ENCODE measurements at places on chromosomes 3 and 15.

DNA sequence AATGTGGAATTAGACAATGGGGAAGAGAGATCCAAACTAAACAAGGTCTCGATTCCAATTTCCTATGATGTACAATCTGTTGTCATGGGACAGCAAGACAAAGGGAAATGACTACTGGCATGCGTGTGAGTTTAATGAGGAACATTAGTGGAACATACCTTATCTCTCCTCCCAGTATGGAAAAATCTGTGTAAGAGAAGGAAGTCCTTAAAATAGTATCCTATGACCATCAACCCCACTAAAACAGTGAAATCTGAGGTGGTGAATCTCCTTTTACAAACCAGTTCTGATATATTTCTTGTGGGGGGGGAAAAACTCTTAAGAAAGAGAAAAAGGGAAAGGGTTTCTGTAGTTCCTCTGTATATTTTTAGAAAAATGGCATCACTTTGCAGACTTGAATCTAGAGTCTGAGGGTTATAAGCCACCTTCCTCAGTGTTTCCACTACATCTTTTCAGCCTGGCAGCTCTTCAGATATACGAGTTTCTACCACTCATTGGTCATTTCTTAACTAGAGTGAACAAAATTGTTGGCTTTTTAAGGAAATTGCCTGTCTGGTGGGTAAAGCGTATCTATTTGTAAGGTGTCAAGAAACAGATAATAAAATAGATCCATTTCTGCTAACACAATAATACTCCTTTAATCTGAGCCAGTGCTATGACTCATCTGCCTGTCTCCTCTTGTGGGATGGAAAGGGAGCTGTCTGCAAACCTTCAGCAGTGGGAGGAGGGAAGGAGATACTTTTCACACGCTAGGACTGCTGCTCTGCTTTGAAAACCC, 3.0 kb upstream of the TNFAIP8L3 start:
- no peak for DNase-seq

GRCh38 chr15:57201578-57201977, 174.7 kb upstream of the CGNL1 start:
- DNase-seq: no peak

GRCh38 chr15:59174835-59175831, 31.5 kb upstream of the LDHAL6B start:
- DNase-seq: peak; percentile 44

GRCh38 chr3:51982352-51982837, 940 bp upstream of the ACY1 start:
- DNase-seq: no peak

DNA sequence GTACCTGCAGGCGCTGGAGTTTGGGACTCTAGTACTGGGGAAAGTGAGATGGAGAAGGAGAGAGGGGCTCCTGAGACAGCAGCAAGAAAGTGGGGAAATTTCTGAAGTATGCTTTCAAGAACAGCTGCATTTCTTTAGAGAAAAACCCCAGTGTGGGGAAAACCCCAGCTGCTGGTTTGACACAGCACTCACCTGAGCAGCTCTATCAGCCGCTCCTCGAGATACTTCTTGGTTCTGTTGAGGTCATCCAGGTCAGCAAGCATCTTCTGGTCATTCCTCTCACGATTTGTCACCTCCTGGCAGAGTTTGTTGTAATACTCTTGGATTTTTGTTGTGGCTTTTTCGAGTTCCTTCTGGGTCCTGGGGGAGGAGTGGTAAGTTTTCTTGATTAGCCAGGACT, 18.8 kb downstream of the CXCR6 start:
- DNase-seq: no peak

GRCh38 chr15:76991741-76992645, 2.9 kb upstream of the PSTPIP1 start:
- DNase-seq: no peak

DNA sequence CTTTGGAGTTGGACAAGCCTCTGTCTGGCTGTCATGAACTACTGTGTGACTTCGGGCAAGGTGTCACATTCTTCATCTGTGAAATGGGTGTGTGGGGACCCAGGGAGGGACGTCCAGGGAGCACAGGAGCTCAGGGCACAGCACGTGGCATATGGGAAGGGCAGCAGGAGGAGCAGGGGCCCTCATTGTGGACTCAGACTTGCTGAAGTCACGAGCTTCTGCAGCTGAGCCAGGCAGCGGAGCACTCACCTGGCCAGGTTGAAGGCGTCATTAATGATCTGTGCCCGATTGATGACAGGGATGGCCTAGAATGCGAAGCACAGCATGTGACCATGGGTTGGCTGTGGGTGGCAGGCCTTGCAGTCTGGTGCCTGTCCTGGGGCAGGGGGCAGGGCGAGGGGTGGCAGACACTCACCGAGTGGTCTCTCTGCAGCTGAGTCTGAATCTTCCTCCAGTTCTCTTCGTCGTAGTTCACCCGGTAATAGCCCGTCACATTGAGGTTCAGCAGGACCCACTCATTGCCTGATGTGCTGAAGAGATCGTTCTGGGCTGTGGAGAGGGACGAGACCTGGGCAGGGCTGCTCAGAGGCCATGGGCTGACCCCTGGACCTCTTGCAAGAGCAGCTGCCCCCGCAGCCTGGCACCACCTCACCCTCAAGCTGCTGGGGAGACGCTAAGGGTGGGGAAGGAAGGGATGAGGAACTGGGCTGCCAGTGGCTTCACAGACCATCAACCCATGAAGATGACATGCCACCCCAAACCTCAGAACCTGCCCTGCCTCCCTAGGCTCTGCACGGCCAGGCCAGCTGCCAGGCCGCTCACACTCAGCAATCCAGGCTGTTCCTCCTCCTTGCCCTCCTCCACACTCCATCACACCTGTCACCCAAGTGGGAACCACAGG, 15.4 kb downstream of the ANPEP start:
- DNase-seq: no peak

DNA sequence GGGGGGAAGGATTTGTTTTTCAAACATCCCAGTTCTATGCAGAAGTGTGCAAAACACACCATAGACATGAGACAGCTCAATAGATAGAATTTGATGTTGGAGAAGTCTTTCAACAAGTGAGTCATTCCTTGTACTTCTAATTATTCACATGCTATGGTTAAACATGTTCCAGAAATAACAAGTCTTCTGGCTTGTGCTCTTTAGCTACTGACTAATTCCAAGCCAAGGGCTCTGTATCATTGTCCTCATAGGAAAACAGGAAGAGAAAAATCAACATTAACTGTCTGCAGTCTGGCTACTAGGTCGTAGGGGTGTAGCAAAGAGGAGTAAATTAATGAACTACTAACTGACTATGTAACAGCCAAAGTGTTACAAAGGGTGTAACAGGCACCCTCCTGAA, 25.8 kb downstream of the LDHAL6B start:
- no peak for DNase-seq

- peak; percentile 53 for DNase-seq
These were observed 15.8 kb upstream of the KCNMB3 start for GRCh38 chr3:179266701-179267211.

DNA sequence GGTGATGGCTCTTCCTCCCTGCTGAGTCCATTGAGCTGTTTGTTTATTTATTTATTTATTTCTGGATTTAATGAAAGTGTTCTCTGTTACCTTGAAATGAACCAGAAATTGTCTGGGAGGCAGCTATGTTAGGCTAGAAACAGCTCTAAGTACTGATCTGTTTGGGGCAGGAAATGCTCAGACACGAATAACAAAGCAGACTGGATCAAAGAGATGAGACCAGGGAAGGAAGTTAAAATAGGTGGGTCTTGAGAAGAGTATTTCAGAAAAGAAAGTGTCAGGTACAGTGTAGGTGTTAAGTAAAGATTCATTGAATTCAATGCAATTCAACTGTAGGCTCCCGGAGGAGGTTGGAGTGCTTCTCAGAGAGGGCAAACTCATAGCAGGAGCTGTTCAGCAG, 173.3 kb downstream of the IL20RB start:
- no peak for DNase-seq

- no peak for DNase-seq
These were observed 533 bp upstream of the SMAD3 start for GRCh38 chr15:67064607-67065530.

DNA sequence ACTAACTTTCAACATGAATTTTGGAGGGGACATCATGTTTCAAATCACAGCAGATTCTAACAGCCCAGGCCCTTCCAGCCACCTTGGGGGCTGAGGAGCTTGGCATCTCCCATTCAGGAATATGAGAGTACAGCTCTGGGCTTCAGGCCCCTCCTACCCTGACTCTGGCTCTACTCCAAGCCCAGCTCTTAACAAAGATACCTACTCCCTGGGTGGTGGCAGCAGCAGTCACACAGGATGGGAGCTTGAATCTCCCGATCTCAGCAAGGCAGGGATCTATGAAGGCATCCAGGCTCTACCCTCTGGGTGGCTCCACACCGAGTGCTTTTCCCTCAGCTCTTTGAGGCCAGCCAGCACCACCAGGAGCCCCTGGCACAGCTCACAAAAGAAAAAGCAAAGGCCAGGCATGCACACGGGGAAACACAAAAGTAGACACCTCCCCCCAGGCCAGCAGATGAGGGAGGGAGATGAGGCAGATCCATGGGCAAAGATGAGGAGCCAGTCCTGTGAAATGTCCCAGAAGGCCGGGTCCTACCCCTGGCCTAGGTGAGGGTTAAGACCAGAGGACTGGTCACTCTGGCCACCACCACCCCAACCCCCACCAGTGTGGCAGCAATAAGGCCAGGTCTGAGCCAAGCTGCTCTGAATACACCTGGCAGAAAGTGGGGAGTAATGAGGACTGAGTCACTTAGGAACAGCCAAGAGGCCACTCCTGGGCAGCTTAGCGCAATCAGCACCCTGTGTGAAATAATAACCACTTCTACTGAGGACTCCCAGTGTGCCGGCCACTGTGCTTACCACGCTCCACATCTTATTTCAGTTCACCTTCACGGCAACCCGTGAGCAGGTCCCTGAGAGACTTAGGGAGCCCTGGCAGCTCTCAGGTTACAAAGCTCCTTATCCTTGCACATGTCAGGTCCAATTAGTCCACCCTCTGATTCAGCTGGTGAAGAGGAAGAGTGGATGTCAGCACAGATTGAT, 24.3 kb downstream of the PLA2G4F start:
- DNase-seq: no peak

GRCh38 chr3:189490749-189491148, 140.4 kb upstream of the TP63 start:
- DNase-seq: no peak

DNA sequence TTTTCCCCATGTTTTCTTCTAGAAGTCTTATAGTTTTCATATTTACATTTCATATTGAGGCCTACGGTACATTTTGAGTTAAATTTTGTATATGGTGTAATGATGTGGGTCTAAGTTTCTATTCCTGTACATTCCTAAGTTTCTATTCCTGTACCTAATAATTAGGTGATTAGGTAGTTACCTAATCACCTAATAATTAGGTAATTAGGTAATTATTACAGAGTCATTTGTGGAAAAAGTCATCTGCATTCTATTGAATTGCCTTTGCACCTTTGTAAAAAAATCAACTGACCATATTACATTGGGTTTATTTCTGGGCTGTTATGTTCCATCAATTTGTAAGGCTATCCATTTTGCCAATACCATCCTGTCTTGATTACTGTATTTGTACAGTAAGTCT, 37.1 kb downstream of the MAP4 start:
- no peak for DNase-seq

DNA sequence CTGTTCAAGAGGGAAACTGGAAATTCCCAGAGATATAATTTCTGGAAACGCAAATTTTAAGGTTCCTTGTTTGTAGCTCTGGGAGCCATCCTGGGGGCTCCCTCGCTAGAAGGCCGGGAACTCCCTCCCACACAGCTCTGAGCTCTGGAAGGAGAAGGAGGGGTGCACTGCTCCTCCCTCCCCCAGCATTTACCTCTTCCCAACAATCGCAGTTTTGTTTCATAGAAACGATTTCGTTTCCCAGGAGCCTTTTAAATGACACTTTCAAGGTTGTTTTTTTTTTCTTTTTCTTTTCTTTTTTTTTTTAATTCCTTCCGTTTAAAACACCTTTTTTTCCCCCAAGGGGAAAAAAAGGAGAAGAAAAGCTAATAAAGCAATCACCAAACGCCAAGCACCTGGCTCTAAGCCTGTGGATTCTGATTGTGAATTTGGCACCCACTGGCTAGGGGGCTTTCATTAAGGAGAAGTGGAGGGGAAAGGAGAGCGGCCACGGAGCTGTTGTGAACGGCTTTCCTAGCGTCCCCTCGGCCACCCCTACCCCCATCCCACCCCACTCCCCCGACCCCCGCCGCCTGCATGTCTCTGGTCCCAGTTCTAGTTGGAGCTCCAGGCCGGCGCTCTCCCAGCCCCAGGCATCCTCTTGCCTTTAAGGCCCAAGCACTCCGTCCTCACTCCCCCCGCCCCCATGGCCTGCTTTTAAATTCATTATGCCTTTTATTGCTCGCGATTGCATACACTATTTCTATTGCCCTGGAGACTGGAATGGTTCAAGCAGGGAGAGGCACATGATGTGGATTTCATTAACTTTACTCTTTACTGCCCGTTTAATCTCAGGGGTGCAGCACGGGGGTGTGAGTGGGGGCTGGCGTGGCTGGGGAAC, 13.6 kb upstream of the CCDC33 start:
- no peak for DNase-seq

DNA sequence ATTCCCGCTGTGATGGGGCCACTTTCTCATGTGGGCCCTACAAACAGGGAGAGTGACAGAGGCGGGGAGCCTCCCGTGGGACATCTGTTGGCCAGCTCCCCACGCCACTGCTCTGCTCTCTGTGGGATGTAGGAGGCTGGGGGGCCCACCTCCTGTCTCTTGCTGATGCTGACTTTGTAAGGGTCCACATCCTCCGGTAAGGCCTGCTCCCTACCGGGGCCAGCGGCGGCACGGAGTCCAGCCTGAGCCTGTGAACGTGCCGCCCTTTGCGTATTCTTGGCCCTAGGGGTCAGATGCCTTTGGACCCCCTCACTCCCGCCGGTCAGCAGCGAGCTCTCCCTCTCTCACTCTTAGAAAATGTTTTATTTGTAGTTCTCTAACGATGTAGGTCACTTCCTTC, 153.2 kb downstream of the LRRC28 start:
- DNase-seq: no peak

- no peak for DNase-seq
These were observed 79.6 kb upstream of the DCBLD2 start for GRCh38 chr3:98980915-98981596.

GRCh38 chr3:197258168-197258755, 40.1 kb downstream of the DLG1 start:
- no peak for DNase-seq

- no peak for DNase-seq
These were observed 332.7 kb upstream of the ADAMTS9 start for GRCh38 chr3:65020281-65021160.

DNA sequence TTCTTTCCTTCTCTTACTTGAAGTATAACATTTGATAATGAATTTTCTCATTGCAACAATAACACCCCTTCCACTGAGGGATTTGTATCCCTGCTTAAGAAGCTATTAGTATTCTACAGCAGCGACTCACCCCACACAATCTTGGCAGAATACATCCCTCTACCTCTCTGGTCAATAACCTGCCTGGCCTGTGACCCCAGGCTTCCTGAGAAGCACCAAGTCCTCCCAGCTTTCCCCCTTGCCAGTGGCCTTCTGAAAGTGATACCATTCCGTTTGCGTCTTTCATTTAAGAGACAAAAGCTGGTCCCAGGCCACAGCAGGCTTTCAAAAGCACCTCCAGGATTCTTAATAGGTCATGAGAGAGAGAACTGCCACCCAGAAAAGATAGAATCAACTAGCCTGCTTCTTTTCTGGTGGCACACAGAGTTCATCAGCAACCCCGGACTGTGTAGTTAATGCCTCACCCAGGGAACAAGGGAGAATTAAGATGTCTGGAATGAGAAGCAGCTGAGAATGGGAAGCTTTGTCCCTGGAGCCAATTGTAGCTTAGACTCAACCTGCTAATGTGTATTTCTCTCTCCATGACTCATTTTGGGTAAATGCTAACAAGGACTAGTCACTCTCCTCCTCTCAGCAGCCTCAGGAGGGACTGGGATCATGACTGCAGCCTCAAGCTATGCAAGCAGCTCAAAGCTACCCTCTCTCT, 101.0 kb upstream of the CPNE4 start:
- DNase-seq: no peak
